SHP77 treated with DMSO at 0.1 percent for 48 hours (cell line): ENCODE measurements at places on chromosomes 2 and 18.

GRCh38 chr2:60597346-60597745, 43.9 kb upstream of the BCL11A start:
- no peak for DNase-seq

DNA sequence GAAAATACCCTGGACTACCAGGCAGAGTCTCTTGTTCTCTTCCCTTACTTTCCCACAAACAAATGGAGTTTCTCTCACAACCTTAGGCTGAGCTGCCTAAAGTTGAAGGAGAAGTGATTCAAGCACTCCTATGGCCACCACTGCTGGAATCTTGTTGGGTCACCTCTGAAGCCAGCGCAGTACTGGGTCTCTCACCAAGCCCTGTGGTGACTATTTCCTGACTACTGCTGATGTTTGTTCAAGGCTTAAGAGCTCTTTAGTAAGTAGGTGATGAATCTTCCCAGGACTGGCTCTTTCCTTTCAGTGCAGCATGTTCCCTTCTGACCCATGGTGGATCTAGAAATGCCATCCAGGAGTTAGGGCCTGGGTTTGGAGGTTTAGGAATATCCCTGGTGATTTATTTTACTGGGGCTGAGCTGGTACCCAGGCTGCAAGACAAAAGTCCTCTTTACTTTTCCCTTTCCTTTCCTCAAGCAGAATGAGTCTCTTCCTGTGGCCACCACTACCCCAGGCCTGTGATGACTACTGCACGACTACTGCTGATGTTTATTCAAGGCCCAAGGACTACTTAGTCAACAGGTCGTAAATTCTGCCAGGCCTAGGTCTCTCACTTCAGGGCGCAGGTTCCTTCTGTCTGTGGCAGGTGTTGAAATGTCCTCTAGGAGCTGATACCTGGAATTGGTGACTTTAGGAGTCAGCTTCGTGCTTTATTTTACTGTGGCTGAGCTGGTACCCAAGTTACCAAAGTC, 121.8 kb downstream of the SLC4A10 start:
- no peak for DNase-seq

DNA sequence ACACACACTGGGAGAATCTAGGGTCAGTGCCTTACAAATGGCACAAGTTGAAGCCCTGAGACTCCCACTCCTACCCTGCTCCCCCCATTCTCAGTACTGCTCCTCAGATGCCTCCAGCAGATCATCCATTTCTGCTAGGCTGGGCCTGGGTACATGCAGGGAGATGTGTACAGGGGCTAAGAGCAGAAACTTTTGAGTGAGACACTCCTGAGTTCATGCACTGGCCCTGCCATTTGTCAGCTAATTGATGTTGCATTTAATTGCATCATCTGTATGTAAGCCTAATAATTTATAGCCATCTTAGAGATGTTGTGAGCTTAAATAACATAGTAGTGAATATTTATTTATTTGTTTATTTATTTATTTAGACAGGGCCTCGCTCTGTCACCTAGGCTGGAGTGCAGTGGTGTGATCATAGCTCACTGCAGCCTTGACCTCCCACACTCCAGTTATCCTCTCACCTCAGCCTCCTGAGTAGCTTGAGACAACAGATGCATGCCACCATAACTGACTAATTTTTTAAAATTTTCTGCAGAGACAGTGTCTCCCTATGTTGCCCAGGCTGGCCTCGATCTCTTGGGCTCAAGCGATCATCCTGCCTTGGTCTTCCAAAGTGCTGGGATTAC, 4.8 kb upstream of the CASP8 start:
- no peak for DNase-seq

DNA sequence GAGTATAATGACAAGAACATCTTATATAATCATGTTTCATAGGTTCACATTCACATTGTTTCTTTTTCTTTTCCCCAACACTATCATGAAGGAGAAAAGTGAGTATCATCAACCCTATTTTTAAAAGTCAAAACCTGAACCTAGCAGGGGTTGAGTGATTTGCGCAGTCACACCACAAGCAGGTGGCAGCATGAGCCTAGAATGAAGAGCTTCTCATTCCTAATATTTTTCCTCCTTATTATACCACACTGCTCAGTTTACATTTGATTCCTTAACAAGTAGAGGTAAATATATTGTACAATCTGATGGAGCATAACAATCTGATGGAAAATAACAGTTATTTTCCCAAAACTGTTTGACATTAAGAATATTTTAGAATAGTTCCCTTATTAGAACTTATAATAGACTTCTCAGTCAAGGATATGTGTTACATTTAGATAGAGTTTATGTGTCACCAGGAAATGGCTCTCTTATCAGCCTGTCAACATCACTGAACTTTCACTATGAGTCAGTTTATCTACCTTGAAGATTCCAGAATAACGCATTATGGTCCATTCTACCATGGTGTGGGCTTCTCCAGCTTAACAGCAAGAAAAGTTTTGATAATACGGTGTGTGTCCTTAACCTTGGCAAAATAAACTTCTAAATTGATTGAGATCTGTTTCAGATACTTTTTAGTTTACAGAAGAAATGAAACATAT, 119.5 kb downstream of the NEB start:
- no peak for DNase-seq

GRCh38 chr18:7616661-7617060, 49.5 kb downstream of the PTPRM start:
- DNase-seq = no peak

- DNase-seq = peak; percentile 77
Observed at GRCh38 chr2:26685989-26686839, 6.3 kb upstream of the KCNK3 start.

GRCh38 chr2:109070290-109070689, 58.7 kb upstream of the SH3RF3 start:
- no peak for DNase-seq

GRCh38 chr2:220452561-220452960, 825.1 kb downstream of the SLC4A3 start:
- no peak for DNase-seq

DNA sequence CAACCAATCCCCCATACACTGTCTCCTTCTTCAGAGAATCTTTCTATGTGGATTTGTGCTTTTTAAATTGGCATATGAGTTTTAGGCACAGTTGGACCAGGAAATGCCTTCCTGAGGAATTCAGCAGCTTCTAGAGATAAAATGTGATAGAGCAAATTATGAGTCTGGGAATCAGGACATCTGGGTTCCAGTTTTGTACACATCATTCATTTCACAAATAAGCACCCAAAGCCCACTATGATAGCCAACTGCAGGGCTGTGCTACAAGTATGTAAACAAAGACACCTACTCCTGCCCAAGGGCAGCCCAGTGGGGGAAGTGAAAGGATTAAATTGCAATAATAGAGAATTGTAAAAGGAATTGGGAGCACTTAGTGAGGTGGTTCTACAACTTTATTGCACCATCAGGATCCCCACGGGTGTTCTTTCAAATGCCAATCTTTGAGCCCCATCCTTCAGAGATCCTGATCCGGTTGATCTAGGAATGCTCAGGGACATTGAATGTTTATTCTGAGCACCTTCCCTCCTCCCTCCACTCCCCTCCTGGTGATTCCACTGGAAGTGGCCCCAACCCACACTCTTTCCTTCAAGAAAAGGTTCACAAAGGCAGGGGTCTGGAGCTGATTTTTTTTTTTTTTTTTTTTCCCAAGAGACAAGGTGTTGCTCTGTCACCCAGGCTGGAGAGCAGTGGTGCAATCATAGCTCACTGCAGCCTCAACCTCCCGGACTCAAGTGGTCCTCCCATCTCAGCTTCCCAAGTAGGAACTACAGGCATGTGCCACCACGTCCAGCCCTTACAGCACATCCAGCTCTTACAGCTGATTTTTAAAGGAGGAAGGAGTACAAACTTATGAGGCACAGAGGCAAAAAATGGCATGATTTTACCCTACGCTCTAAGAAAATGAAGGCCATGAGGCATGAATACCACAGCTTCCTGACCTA, 11.1 kb upstream of the KCMF1 start:
- DNase-seq = no peak

DNA sequence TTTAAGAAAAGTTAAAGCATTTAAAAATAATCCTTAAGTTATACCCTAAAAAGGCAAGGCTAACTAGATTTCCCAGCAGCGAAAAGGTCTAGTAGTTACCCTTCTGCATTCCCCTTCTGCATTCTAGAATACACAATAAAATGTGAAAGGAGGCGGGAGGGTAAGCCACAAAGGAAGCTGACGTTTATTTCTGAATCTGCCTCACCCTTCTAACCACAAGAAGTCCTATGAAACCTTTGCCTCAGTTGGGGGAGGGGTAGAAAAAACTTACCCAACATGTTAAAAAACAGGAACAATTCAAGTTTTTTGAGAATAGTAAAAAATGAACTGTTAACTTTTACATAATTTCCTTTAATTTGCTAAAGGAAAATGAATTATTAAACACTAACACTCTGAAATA, 11.3 kb downstream of the STK17B start:
- DNase-seq = no peak

GRCh38 chr2:9543557-9543956, 12.1 kb downstream of the ADAM17 start:
- no peak for DNase-seq

- DNase-seq = no peak
Observed at GRCh38 chr2:102101097-102101848, 41.3 kb upstream of the IL1R1 start.

- no peak for DNase-seq
Observed at GRCh38 chr18:79387615-79388014, 8.1 kb upstream of the NFATC1 start.

- DNase-seq = no peak
Observed at GRCh38 chr2:26595146-26595545, 46.0 kb downstream of the CIB4 start.

- DNase-seq = no peak
Observed at GRCh38 chr2:136909777-136910176, 144.4 kb downstream of the THSD7B start.

DNA sequence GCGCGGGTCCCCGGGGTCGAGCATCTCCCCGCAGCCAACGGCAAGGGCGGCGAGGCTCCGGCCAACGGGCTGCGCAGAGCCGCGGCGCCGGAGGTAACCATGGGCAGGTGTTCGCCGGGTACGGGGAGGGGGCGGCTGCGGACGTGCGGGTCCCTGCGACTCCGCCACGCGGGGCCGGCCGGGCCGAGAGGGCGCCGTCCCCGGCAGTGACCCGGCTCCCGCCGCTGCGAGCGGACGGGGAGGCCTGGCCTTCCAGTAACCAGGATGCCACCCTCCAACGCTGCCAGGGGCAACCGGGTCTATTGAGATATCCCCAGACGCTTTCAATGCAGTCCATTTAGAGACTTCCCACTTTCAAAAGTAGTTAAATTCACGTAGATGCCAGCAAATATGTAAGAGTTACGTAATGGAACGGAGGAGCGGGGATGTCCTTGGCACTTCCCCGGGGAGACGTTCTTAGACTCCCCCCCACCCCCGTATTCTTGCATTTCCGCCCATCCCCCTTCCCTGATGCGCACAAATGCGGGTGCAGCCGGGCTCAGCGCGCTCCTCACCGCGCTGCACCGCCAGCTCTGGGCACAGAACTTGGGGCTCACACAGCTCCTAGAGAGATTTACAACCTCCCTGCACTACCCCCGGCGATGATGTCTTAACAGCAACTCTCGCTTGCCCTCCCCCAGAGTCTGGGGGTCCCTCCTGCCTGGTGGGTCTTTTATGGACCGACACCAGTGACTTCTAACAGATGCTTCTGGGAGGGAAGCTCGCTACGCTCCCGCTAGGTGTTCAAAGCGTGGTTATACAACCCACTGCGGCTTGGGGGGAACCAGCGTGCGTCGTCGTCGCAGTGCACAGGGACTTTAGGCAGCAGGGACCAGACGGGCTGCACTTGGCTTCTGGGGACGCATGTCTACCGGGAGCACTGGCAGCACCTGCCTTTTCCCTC, 657 bp downstream of the SGPP2 start:
- DNase-seq = no peak

- no peak for DNase-seq
Observed at GRCh38 chr2:150531591-150531990, 44.1 kb upstream of the RND3 start.

GRCh38 chr2:134246154-134246874, 7.6 kb upstream of the MGAT5 start:
- no peak for DNase-seq

DNA sequence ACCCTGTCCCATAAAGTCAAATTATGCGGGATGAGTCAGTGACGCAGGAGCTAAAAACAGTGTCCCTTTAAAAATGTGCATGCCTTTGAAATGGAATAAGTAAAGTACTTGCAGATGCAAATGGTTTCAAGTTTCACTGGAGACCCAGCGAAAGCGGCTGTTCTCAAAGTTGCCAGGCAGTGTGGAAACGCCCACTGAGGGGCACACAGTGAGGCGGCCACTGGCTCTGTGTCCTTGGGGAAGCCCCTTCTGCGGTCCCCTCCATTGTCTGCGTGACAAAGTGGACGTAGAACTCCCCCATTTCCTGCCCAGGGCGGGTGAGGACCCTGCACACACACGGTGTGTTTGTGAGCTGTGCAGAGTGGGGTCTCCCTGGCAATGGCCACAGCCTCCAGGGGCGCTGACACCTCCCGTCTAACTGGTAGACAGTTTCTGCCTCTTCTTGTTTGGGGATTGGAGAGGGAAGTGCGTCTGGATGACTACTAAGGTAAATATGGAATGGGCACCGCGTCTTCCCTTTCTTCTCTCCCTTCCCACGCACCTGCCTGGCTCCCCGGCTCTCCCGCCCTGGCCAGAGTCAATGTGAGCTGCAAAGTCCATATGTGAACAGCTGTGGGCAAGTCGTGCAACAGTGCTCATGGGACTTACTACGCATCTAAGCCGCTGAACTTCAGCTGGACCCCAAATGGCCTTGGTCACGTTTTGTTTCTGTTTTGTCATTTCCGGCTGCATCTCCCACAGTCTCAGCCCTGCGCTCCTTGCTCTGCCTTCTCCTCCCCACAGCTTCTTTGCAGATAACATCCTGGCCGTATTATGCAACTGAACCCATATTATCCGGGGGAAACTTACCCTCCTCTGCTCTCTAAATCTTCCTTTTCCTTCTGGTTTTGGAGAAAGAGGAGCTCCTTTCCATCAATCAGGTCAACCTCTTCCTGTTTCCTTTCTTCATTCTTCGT, 33.7 kb upstream of the ZNF516 start:
- peak; percentile 47 for DNase-seq

- no peak for DNase-seq
Observed at GRCh38 chr2:46181789-46182530, 115.2 kb upstream of the EPAS1 start.

GRCh38 chr2:117820444-117820843, 6.0 kb downstream of the DDX18 start:
- DNase-seq = no peak

GRCh38 chr2:20471148-20471547, 24.3 kb downstream of the RHOB start:
- DNase-seq = no peak

GRCh38 chr2:234829074-234829455, 122.8 kb upstream of the SH3BP4 start:
- DNase-seq = no peak

GRCh38 chr2:163182764-163183354, 344.3 kb upstream of the KCNH7 start:
- no peak for DNase-seq

- DNase-seq = no peak
Observed at GRCh38 chr2:120346026-120346666, at the start of gene INHBB. INHBB (plus strand) TSS chr2:120346136; CDS start chr2:120346189, 53 bp downstream.

DNA sequence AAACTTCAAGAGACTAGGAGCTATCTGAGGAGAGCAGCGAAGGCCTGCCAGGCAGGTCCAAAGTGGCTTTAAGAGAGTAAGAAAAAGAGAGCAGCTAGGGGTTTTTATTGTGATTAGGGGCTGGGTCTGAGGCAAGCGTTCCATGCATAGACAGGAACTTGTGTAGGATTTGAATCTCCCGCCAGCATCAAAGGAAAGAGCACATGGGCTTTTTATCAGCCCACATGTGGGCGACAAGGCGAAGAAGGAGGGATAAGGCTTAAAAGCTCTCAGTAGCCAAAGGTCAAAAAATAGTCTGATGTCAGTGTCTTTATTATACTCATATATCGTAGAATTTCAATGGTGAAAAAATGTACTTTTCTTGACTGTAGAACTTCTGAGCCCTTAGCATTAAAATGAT, 178.5 kb upstream of the TMEFF2 start:
- DNase-seq = no peak
